ENCODE measurements at places on chromosomes 1 and 21. TPM values are rescaled to one million over a fixed set of nuclear protein-coding genes. Genes with fewer than 3 reads are reported as not detected.
A peak's percentile ranks its signal among the peaks of the same experiment; 100 is the strongest.

- no peak for DNase-seq
Measured at GRCh38 chr21:32521736-32522355, 63.5 kb downstream of the TCP10L start.

GRCh38 chr1:226342656-226343055 is 33.7 kb upstream of the LIN9 start:
- DNase-seq = no peak

DNA sequence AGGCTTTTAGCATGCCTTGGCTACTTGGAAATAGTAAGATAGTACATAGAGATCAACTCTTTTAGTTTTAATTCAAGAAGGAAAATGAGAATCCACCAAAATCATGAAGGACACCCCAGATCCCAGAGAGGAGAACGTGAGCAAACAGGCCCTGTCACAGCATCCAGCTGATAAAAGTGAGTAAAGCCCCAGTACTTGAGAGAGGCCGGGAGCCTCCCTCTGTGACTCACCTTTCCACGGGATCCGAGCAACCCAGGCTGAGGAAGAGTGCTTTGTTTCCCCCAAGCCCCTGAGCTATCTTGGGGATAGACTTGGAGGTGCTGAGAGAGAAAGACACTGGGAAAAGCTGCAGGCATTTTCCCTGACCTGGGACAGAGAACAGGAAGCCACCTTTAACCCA is 238.6 kb downstream of the DUSP10 start:
- DNase-seq = no peak

DNA sequence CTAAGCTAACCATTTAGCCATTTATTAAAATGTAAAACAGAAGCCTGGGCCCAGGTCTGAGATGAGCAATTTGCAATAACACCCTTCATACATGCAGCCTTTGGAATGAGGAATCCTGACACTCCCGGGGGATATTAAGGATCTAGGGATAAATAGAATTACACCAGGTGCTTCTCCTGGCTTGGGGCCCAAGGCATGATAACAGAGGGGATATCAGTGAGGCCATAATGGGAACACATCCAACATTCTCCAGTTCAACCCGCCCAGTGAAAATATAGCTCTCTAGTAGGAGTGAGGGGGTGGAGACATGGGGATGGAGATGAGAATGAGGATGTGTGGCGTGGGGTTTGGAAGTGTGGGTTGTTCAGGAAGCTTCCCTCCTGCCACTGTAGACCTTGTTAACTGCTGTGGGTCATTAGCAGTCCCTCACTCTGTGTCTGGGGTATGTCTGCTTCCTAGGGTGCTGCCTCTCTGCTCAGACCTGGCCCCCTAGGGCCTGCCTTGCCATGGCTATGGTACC is 57.9 kb upstream of the KANK4 start:
- no peak for DNase-seq

DNA sequence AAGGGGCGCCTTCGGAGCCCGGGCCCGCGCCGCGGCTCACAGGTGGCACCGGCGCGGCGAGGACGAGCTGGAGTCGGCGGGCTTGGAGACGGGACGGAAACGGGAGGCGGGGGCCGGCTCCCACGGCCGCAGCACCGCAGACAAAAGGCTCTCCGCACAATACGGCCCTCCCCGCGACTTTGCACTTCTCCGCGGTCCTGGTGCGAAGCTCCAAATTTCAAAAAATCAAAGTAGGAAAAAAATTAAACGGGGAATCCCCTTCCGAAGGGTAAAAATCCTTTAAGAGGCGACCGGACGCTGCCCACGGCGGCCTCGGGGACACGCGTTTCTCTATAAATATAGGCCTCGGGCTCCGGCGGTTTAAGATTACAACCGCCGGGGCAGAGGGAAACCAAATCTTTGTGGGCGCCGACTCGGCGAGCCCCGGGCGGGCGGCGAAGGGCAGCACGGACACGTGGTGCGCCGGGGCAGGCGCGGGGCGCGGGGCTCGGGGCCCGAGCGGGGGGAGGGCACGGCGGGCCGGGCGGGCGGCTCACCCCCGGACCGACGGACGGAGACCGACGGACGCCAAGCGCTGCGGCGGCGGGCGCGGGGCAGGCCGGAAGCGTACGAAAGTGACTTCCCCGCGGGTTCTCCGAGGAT is 453 bp downstream of the PABPC4 start:
- peak; percentile 44 for DNase-seq

GRCh38 chr1:1334835-1335234 is 3.8 kb downstream of the TAS1R3 start:
- DNase-seq = no peak

Gene TNFRSF25
- 2.9 TPM for total RNA-seq

Gene TNFRSF9
- total RNA-seq = 0.43 TPM

Gene KRTAP21-2
- not detected for total RNA-seq

All from fibroblast of villous mesenchyme (primary cell).